Stimulated activated naive CD8-positive, alpha-beta T cell treated with anti-CD3 and anti-CD28 coated beads, Interleukin-15, amount 100 ng/mL, for 72 hours (primary cell): ENCODE measurements at places on chromosomes 5 and 9.

DNA sequence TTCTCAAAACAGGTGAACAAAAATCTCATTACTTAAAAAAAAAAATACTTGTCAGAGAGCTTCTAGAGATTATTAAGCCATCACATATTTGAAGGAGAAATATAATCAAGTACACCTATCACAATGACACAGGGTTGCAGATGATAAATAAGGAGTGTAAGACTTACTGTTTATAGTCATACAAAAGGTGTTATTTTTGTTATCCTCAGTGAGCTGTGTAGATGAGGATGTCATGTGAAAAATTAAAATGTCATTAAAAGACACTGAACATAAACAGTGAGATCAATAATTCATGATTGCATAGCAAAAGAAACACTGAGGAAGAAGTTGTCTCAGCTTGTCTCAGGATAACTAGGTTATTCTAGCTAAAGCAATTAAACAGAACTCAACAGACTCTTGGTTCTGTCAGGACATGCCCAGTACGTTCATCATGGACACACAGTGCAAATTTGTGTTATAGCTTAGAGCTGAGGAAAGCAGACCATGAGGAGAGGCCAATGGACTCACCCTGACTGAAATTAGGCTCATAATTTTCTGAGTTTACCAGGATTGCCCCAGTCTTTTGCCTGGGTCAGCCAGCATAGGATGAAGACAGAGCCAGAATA lies 1162.6 kb upstream of the C9orf72 start:
- DNase-seq = no peak

DNA sequence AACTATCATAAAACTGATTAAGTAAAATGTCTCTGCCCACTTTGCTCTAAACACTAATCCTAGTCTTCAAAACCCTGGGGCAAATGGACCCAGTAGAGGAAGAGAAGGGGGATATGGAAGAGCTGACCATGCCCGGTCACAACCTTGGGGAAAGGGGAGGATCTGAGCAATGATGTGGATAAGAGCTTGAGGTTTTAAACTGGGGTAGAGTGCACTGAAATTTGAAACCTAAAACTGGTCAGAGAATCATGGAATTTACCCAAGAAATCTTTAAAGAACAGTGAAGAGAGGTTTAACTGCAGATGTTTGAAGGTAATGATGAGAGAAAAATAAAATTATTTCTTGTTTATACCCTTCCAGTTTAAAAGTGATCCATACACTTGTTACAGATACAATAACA lies 110.8 kb downstream of the MRPS30 start:
- DNase-seq = no peak

DNA sequence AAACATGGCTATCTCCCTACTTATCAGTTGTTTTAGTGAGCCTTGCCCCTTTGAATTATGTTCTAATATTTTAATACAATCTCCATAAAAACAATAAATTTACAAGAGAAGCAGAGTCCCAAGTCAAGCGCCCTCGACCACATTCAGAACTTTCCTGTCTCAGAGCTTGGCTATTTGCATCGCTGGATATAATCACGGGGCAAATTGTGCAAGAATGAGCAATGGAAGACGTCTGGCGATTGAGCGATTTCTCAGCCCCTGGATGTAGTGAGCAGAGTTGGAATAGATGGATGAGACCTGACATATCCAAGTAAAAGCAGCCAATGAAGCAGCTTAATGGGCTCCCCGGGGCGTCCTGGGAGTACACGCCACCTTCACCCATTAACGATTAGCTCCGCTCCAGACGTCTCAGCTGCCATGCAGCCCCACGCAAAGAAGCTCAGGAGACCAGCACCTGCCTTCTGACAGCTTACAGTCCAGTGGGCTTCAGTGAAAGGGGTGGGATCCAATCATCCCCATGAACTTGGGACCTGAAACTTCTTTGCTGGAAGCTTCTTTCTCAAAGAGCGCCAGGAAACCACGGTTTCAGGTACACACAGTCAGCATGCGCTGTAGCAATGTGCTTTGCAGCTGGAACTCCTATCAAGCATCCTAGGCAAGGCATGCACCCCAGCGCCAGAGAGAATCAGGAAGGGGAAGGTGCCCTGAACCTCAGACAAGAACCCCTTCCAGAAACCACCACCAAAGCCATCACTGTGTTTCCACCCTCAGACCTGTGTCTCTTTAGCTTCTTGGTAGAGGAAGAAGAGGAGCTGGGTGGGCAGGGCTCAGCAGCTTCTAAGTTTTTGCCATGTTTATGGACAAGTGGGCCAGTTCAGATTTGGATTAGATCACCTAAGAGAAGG lies 92.0 kb upstream of the IRX4 start:
- DNase-seq = no peak

DNA sequence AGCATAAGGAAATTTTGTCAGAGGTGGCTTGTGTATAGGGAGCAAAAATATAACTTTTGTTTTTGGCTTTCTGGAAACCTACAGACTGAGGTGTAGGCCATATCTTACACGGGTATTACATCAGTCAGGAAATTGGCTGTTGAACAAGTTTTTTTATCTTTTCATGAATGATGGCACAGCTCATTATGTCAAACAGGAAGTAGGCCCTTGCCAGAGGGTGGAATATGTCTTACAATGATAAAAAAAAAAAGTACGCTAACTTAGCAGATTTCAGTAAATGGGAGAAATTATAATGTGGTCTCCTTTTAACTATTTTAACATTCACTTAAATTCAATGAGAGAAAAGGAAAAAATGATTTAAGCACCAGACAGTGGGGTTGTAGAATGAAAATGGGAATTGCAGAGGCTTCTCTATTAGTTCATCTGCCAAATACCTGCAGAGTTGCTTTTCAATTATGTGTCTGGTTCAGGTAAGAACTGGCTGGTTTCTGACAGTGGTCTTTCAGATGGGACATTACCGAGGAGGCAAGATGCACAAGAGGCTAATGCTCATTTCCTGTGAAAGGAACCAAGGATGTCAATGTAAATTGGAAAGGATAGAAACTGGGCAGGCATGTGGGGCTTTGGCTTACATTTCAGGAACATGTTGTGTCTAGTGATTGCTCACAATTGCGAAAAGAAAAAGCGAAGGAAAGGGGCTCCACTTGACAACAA lies 169.9 kb downstream of the NNT start:
- peak; percentile 5 for DNase-seq

GRCh38 chr5:131630208-131630962 lies 4.6 kb downstream of the RAPGEF6 start:
- DNase-seq = no peak

- DNase-seq = no peak
Observed at GRCh38 chr5:178339272-178339671, 106.7 kb upstream of the PHYKPL start.

GRCh38 chr9:101324245-101324804 lies 60.5 kb downstream of the BAAT start:
- no peak for DNase-seq

GRCh38 chr9:125997196-125997823 lies 250.1 kb downstream of the PBX3 start:
- no peak for DNase-seq

GRCh38 chr9:35272989-35273388 lies 111.2 kb downstream of the UNC13B start:
- DNase-seq = no peak

- no peak for DNase-seq
Observed at GRCh38 chr5:133945568-133945967, 22.9 kb downstream of the C5orf15 start.

- no peak for DNase-seq
Observed at GRCh38 chr9:130309689-130310455, 44.3 kb downstream of the HMCN2 start.

- no peak for DNase-seq
Observed at GRCh38 chr9:109906766-109907382, 126.9 kb downstream of the PALM2AKAP2 start.

DNA sequence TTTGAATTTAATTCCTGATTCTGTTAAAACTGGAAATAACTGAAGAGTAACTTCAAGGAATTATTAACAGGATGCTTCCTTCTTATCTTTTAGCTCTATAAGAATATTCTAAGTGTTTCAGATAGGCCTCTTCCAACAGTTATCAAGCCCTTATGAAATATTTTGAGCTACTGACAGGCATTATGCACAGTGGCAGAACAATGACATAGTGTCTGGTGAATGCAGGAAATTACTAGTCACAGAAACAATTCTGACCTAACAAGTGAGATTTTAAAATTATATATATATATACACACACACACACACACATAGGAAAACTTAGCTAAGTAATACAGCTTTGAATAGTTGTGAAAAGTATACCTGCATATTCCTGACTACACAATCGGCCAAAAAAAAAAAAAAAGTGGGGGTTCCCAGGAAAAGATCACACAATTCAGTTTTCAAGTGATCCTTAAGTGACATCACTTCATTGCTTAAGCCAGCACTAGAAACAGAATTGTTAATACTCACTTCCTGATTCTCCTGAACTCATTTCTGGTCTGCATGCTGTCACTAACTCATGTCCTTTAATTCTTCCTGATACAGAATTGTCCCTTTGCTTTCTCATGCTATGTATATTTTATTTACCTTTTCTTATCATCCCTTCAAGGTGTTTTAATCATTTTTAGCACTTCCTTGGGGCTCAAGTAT lies 77.3 kb downstream of the SLC25A46 start:
- DNase-seq = no peak

DNA sequence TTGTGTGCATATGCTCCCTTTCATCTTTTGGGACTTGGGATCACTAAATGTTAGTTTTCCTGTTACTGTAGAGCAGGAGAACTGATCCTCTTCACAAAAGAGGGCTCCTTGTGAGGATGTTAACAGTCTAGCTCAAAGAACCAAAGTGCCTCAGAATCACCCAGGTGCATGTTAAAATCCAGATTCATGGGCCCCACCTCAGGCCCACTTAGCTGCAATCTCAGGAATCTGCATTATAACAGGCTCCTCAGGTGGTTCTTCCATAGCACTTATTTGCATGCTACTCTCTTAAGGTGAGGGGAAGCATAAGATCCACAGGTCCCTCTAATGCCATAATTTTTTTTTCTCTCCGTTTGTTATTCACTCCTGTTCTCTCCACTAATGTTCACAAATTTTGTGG lies 14.8 kb upstream of the MEF2C start:
- DNase-seq = no peak

DNA sequence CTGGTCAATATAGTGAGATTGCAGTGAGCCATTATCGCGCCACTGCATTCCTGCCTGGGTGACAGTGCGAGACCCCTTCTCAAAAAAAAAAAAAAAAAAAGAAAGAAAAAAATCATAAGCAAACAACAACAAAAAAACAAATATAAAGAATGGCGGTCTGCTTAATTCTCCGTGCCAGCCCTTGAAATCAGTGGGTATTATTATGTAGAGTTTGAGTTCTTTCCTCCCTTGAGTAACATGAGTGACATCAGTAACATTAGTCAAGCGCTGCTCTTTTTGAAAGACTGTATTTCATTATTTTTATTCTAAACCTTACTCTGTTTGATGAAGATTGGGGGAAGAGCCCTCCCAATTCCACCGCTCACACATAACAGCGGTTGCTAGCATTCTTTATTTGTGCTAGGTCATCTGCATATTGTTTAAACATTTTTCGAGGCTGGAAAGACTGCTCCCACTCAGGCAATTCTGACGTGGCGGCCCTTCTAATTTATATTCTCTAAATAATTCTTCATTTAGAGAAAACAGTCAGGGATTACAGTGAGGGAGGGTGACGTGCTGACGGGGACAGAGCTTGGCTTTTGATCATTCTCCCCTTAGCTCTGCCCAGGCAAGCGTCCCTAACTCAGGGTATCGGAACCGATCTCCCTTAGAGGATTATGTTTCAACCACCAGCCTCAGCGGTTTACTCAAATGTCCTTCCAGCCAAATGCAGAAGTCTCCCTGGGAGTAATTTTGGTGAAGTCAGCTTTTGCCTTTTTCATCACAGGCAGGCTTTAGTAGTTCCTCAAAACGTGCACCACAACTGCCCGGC lies 860 bp upstream of the MARCHF6 start:
- DNase-seq = peak; percentile 24

DNA sequence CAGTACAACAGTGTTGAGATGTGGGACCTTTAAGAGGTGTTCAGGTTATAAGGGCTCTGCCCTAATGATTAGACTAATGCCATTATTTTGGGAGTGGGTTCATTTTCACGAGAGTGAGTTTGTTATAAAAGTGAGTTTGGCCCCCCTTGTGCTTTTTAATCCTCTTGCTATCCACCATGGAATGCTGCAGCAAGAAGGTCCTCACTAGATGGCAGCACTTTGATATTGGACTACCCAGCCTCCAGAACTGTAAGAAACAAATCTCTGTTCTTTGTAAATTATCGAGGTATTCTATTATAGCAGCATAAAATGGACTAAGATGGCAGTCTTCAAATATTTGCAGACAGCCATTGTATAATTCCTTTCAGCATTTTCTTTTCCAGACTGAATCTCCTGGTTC lies 212.4 kb downstream of the LRRC70 start:
- no peak for DNase-seq

GRCh38 chr9:99071313-99072039 lies 33.4 kb upstream of the TGFBR1 start:
- DNase-seq = no peak

DNA sequence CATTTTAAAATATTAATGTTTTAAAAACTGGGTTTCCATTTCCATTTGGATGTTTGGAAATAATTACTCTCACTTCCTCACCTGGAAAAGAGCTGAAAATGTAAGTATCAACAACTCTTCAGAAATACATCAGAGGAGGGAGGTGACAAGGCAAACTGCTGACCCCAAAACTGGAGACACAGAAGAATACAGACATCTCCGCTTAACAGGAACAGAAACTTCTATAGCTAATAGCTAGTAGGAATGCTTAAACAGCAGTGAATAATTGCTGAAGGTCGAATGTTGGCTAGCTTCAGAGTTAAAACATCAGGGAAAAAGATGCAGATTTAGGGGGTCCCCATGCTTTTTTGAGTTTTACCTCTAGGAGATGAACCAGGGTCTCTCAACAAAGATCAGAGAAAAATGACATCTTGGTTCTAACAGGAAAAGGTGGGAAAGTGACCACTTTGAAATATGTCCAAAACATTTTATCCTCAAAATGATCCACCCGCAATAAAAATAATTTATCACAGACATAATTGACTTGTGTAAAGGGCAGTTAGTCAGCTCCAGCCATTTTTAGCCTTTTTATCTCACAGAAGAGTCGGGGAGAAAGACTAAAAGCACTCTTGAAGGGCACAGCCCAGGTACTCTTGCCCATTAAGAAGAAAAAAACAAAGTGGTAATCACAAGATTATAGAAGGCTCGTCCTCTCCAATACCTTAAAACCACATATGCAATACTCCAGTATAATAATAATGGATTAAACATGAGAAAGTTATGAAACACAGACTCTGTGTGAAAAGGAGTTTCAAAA lies 1474.9 kb downstream of the EFNA5 start:
- no peak for DNase-seq
